ENCODE measurements at places on chromosomes 16 and 17.

DNA sequence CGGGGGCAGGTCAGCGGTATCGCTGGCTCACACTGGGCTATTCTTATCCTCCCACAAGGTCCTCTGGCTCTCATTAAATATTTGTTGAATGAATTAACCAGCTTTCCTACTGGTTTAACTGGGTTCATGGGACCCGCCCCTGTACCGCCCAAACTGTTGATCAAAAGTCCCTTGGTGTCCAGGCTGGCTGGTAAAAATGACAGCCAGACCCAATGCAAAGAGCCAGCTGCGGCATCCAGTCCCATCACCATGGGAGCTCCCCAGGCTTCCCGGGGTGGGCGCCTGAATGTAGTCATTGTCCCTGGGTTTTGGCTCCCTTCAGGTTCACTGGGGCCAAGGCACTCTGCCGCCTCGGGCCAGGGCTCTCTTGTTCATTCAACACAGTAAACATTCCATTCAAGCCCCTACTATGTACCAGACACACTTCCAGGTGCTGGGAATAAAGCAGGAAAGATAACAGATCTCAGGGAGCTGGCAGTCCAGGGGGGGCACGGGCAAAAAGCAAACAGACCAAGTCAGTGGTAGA, 11.7 kb upstream of the ATP2C2 start:
- peaks cover 29% of the 10 kb centered on the region for H3K4me1 ChIP-seq
- H3K27me3 ChIP-seq, result no peaks in the 10 kb centered on the region
- H3K36me3 ChIP-seq, result no peaks in the 10 kb centered on the region

- H3K4me3 ChIP-seq, result no peak overlapping the region
- H3K27ac ChIP-seq, result no peak overlapping the region
These were observed 148.9 kb downstream of the XYLT1 start for GRCh38 chr16:17321824-17322223.

- no peak for DNase-seq
- H3K4me1 ChIP-seq, result no peaks in the 10 kb centered on the region
- no peaks in the 10 kb centered on the region for H3K36me3 ChIP-seq
These were observed 32.7 kb upstream of the CACNG1 start for GRCh38 chr17:67011527-67012175.

GRCh38 chr17:56983366-56983765, 5.4 kb downstream of the SCPEP1 start:
- H3K36me3 ChIP-seq, result peaks cover 2% of the 10 kb centered on the region
- H3K27ac ChIP-seq, result no peak overlapping the region
- H3K4me3 ChIP-seq, result no peak overlapping the region
- H3K27me3 ChIP-seq, result no peaks in the 10 kb centered on the region
- DNase-seq, result no peak

DNA sequence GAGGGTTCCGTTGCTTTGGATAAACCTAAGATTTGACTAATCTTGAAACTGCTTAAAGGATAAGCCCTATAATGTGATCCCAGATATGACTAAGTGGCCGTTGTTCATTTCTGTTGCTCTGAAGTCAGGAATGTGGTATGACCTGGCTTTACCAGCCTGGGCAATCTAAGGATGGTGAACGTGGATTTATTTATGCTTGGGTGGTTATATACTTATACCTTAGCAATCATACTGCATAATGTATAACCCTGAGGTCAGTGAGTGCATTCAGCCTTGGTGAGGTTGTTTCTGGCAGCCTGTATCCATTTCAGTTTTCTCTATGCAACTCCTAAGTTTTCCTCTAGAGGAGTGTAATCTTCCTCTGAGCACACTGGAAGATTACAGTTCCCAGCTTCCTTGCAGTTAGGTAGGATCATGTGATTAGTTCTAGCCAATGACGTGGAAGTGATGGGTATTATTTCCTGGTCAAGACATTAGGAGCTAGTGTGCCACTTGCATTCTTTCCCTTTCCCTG, 41.9 kb downstream of the FTO start:
- no peak overlapping the region for H3K27ac ChIP-seq
- no peak for DNase-seq
- peaks cover 24% of the 10 kb centered on the region for H3K4me1 ChIP-seq
- H3K36me3 ChIP-seq, result peaks cover 3% of the 10 kb centered on the region
- H3K27me3 ChIP-seq, result no peaks in the 10 kb centered on the region

DNA sequence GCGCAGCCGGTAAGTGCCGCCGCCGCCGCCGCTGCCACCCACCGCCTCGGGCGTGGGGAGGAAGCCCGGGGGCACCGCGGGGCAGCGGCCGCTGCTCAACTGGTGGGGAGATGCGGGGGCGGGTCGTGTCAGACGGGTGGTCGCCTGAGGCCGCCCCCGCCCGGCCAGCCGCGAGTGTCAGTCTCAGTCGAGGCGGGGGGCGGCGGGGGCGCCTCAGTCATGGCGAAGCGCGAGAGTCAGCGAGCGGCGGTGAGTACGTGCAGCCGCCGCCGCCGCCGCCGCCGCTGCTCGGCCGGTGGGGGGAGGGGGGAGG, 76.2 kb downstream of the CHD9 start:
- H3K4me1 ChIP-seq, result peaks cover 16% of the 10 kb centered on the region
- H3K4me3 ChIP-seq, result no peak overlapping the region
- no peaks in the 10 kb centered on the region for H3K27me3 ChIP-seq
- DNase-seq, result no peak

DNA sequence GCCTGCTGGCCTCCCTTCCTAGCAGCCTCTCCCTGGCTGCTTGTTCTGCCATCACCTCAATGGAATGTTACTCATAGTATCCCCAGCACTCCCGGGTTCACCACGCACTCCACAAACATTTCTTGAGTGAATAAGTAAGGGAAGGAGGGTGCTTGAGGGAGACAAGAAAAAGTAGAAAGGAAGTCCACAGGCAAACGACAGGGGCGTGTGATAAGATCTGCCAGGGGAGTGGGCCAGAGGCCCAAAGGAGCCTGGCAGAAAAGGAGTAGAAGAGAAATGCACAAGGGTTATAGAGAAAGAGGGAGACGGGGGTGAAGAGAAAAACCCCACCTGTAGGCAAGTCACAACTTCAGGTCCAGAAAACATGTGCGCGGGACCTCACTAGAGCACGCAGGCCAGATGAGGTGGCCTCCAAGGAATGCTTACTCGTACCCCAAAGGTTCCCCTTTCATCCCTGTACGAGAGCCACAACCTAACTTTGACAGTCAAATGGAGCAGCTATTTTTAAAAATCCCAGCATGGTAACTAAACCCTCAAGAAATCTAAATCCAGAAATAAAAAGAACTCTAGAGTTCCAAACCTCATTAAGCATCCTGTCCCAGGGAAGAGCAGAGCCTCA, 6.6 kb downstream of the ZDHHC7 start:
- H3K27ac ChIP-seq, result no peak overlapping the region

DNA sequence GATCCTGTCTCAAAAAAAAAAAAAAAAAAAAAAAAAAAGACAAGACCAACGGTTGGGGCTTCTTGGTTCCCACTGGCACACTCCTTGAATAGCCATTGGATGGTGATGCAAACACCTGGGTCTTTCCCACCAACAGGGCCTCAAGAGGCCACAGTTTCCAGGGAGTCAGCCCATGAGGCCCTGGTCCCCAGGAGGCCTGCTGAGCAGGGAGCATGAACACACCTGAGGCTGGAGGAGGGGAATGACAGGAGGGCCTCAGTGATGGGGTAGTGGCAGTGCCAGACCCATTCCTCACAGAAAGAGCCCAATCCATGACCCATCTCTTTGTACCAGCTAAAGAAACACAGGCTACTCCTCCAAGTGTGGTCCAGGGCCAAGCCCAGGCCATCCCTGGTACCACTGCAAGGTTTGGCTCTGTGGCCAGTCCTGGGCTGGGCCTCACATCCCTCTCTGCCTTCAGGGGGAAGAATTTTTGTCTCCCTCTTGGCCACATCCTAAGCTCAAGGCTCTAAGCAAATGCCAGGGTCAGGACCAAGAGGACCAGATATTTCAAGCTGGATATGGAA, 13.9 kb downstream of the ARL2BP start:
- H3K4me3 ChIP-seq, result no peak overlapping the region
- peaks cover 1% of the 10 kb centered on the region for H3K36me3 ChIP-seq
- H3K27me3 ChIP-seq, result no peaks in the 10 kb centered on the region
- DNase-seq, result no peak

- H3K4me1 ChIP-seq, result peaks cover 7% of the 10 kb centered on the region
- peaks cover 7% of the 10 kb centered on the region for H3K36me3 ChIP-seq
- DNase-seq, result no peak
- H3K27me3 ChIP-seq, result peaks cover 44% of the 10 kb centered on the region
- no peak overlapping the region for H3K4me3 ChIP-seq
- no peak overlapping the region for H3K27ac ChIP-seq
These were observed 563 bp downstream of the ZACN start for GRCh38 chr17:76079535-76079955.

- DNase-seq, result peak; percentile 64
- H3K27ac ChIP-seq, result peak overlapping the region; percentile 95
- H3K4me1 ChIP-seq, result peaks cover 55% of the 10 kb centered on the region
- peaks cover 21% of the 10 kb centered on the region for H3K36me3 ChIP-seq
These were observed 1.0 kb downstream of the HOXB2 start for GRCh38 chr17:48543854-48544348.

DNA sequence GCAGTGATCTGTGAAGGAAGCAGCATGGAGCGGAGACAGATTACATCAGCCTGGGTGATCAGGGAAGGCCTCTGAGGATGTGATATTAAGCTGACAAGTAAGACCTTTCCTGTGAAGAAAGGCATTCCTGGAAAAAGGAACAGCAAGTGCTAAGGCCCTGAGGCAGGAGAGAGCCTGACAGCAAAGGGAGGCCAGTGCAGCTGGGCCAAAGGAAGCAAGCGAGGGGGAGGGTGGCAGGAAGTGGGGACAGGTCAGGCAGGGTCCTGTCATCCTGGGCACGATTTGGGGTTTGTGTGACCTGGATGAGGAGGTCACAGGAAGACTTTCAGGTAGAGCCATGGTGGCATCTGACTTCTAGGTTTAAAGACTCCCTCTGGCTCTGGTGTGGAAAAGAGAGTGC, 12.3 kb downstream of the CPNE2 start:
- no peaks in the 10 kb centered on the region for H3K36me3 ChIP-seq
- H3K27me3 ChIP-seq, result no peaks in the 10 kb centered on the region
- no peak overlapping the region for H3K4me3 ChIP-seq
- no peak for DNase-seq

- H3K4me3 ChIP-seq, result peak overlapping the region; percentile 82
- DNase-seq, result no peak
- peak overlapping the region; percentile 90 for H3K27ac ChIP-seq
- H3K4me1 ChIP-seq, result peaks cover 28% of the 10 kb centered on the region
- H3K27me3 ChIP-seq, result no peaks in the 10 kb centered on the region
These were observed 6.4 kb upstream of the MILR1 start for GRCh38 chr17:64442541-64442971.

DNA sequence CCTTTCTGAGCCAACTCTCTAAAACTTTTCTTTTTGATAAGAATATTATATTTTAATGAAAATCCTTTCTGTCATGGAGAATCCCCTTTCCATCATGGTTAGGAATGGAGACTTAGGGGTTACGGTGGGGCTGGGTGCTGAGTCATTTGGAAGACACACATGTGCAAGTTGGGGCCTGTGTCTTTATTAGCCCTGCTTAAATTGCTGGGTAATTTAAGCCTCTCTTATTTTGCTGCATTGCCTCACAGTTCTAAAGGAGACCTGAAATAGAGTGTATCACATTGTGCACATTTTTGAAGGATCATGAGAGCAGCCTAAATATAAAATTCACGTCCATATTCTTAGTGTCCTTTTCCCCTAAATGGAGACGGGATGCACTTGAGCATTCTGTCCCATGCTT, 61.8 kb upstream of the RBFOX1 start:
- H3K27ac ChIP-seq, result no peak overlapping the region
- DNase-seq, result no peak
- H3K27me3 ChIP-seq, result no peaks in the 10 kb centered on the region
- no peak overlapping the region for H3K4me3 ChIP-seq
- no peaks in the 10 kb centered on the region for H3K36me3 ChIP-seq

DNA sequence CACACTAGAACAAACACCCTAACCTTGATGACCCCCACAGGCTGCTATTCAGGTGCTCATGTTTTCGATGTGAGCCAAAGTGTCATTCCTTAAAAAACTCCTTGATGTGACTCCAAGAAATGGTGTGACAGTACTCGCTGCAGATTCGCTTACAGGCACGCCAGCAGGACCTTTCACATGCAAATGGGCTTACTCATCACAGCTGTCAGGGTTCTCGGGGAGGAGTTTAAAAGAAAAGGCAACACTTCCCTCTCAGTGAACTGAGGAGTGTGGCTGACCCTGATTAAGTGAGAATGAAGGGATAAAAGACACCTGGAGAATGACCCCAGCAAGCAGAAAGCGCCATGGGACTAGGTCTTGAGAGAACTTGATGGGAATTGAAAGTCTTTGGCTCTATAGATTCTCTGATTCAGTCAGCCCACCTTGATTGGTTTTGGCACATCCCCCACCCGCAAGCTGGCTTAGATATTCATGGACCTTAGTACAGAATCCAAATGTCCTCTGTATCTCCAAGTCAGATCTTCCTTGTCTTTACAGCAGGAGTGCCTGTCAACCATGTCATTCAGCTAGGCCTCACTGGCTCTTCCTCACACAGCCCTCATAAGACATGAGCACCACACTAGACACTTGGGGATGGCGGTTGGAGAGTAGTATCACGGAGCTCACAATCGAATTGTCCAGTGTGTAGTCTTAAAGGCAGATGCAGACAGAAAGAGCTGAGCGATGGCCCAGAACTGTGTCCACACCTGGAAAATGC, 82.6 kb downstream of the HIC1 start:
- peaks cover 24% of the 10 kb centered on the region for H3K4me1 ChIP-seq
- no peak for DNase-seq
- H3K27ac ChIP-seq, result peak overlapping the region; percentile 71
- peaks cover 15% of the 10 kb centered on the region for H3K36me3 ChIP-seq

GRCh38 chr16:30335598-30336474, 19.3 kb downstream of the CD2BP2 start:
- peak; percentile 28 for DNase-seq
- peak overlapping the region; percentile 79 for H3K27ac ChIP-seq
- no peaks in the 10 kb centered on the region for H3K36me3 ChIP-seq
- no peaks in the 10 kb centered on the region for H3K27me3 ChIP-seq
- peaks cover 14% of the 10 kb centered on the region for H3K4me1 ChIP-seq

DNA sequence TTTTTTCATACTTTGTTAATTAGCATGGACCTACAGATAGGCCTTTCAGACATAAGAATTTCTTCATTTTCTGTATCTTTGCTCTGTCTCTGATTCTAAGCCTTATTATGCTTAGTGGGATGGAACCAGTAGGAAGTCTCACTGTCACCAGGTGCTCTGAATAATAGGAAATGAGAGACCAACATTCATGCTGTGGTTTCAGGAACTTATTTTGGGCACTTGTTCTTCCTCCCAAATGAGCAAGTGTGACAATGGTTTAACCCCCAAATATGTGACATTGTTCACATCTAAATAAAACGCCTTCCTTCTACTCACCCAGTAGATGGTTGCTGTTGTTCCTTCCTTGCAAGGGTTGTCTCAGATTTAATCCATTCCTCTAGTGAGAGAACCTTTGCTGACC, 100.2 kb downstream of the SYCE1L start:
- DNase-seq, result no peak
- H3K4me1 ChIP-seq, result no peaks in the 10 kb centered on the region
- H3K27me3 ChIP-seq, result peaks cover 7% of the 10 kb centered on the region
- H3K4me3 ChIP-seq, result no peak overlapping the region
- no peak overlapping the region for H3K27ac ChIP-seq
- H3K36me3 ChIP-seq, result no peaks in the 10 kb centered on the region

GRCh38 chr17:19762515-19762961, 14.4 kb upstream of the ALDH3A1 start:
- no peaks in the 10 kb centered on the region for H3K36me3 ChIP-seq
- peak; percentile 31 for DNase-seq
- no peaks in the 10 kb centered on the region for H3K4me1 ChIP-seq

GRCh38 chr17:742147-742793, 9.8 kb downstream of the GEMIN4 start:
- no peak overlapping the region for H3K27ac ChIP-seq
- H3K36me3 ChIP-seq, result peaks cover 58% of the 10 kb centered on the region
- no peaks in the 10 kb centered on the region for H3K27me3 ChIP-seq
- no peak overlapping the region for H3K4me3 ChIP-seq
- no peak for DNase-seq
- H3K4me1 ChIP-seq, result peaks cover 10% of the 10 kb centered on the region
